ENCODE measurements at places on chromosomes 3 and 15.

GRCh38 chr15:81418891-81419290, 44.9 kb upstream of the TMC3 start:
- DNase-seq: no peak

DNA sequence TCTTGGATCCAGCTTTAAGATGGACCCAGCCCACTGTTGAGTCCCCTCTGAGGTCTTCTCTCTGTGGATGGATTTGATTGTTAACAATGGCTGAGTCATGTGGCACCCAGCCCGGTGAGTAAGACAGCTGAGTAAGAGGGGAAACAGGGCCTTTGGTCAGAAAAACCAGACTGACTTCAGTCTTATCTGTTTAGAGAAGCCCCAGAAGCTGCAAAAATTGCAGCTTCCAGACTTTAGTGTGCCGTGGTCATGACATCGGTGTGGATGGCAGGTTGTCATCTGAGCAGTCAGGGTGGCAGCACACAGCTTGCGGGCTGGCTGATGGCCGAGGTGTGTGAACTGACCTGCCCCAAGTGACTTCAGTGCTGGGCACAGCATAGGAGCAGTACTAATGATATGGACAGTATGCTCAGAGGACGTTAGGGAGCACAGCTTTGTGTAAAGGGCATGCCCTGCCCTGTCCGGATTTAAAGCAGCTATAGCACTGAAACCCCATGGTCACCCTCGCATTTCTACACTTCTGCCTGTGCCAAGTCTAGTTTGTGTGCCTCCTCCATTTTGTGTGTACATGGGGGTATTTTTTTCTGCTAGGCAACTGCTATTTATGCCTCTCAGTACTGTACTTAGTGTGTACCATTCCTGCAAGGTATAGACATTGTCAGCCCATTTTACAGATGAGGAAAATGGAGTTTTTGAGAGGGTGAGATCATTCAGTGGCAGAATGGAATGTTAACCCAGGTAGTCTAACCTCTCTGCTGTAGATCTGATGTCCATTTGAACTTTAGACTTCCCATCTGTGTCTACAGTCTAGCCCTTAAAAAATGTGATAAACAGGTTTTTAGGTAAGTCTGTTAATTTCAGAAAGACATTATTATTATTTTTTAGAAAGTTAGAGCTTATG, 44.4 kb downstream of the FLNB start:
- DNase-seq: peak; percentile 41

- DNase-seq: peak; percentile 42
Measured at GRCh38 chr3:126971891-126972351, 11.0 kb upstream of the PLXNA1 start.

DNA sequence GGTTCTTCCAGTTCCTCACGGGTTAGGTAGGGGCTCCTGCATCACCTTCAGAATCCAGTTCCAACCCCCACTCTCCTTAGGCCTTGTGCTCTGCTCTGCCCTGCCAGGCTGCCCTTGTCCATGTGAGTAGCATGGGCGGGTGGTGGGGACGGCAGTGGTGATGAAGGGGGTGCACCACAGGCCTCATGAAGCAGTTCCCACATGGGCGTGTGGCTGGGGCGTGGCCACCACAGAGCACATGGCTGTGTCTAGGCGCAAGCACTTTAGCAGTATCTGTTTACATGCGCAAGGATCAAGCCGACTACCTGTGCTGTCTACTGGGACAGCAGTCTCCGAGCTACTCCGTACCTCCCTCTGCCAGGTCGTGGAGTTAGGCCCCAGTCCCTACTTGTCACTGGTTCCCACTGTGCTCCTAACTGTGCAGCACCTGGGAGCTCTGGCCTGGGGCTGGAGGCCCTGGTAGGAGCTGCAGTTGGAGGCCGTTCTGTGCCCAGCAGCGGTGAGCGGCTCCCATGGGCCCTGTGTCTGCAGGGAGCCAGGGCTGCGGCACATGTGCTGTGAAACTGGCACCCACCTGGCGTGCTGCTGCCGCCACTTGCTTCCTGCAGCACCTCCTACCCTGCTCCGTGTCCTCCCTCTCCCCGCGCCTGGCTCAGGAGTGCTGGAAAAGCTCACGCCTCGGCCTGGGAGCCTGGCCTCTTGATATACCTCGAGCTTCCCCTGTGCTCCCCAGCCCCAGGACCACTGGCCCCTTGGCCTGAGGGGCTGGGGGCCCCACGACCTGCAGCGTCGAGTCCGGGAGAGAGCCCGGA, 53.5 kb downstream of the PLXNA1 start:
- DNase-seq: no peak

DNA sequence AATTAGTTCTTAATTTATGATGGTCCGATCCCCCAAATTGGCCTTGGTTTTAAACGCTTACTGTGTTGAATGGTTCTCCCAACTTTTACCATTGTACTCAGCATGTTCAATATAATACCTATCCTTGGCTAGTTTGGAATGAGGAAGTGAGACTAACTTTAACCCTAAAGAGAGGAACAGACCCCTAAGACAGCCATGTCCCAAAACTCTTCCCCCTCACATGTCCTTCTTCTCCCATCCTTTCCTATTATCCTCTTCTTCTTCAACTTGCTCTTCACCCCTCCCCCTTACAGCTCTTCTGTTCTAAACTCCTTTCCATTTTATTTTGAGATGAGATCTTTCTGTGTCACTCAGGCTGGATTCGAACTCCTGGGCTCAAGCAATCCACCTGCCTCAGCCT, 116.5 kb downstream of the RBMS3 start:
- DNase-seq: no peak

DNA sequence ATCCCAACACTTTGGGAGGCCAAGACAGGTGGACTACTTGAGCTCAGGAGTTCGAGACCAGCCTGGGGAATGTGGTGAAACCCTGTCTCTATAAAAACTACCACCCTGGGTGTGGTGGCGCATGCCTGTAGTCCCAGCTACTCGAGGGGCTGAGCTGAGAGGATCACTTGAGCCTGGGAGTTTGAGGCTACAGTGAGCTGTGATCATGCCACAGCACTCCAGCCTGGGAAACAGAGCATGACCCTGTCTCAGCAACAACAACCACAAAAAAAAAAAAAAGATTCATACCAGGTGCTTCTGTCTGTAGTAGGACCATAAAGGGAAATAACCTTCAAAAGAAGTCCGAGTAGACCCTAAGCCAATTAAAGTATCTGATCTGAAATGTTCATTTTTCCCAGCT, 94.5 kb downstream of the SERPINI1 start:
- no peak for DNase-seq

GRCh38 chr3:167718582-167718981, 16.1 kb downstream of the PDCD10 start:
- DNase-seq: no peak

DNA sequence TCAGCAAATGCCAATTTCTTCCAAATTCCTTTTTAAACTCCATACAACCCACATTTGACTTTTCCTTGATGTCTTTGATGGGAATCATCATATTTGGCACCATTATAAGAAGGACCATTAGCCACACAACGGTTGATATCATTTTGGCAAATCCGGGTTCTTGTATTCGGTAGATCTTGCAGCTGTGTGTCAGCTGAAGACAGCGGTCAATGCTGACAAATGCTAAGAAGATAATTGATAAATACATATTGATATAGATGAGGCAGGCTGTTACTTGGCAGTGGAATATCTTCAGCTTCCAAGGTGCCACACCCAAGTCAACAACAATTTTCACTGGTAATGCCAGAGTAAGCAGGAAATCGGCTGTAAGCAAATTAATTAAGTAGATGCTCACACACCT, 4.2 kb downstream of the GPR171 start:
- DNase-seq: no peak
